ENCODE measurements at places on chromosomes 1 and 21. TPM values are rescaled to one million over a fixed set of nuclear protein-coding genes. Genes with fewer than 3 reads are reported as not detected.

- peak; percentile 68 for DNase-seq
Observed at GRCh38 chr21:42056996-42057689, 14.0 kb upstream of the UMODL1 start.

DNA sequence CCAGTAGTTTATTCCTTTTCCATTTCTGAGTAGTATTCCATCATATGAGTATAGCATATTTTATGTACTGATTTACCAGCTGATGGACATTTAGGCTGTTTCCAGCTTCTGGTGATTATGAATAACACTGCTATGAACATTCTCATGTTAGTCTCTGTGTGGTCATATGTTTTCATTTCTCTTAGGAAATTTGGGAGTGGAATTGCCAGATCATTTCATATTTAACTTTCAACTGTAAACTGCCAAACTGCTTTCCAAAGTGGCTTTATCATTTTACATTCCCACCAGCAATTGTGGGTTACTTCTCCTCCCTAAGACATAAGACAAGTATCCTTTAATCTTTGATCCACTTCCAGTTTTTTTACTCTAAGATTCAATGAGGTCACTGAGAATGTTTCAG is 85.7 kb upstream of the RALGPS2 start:
- no peak for DNase-seq

CRNN gene
- polyA plus RNA-seq = 2.2 TPM

DNA sequence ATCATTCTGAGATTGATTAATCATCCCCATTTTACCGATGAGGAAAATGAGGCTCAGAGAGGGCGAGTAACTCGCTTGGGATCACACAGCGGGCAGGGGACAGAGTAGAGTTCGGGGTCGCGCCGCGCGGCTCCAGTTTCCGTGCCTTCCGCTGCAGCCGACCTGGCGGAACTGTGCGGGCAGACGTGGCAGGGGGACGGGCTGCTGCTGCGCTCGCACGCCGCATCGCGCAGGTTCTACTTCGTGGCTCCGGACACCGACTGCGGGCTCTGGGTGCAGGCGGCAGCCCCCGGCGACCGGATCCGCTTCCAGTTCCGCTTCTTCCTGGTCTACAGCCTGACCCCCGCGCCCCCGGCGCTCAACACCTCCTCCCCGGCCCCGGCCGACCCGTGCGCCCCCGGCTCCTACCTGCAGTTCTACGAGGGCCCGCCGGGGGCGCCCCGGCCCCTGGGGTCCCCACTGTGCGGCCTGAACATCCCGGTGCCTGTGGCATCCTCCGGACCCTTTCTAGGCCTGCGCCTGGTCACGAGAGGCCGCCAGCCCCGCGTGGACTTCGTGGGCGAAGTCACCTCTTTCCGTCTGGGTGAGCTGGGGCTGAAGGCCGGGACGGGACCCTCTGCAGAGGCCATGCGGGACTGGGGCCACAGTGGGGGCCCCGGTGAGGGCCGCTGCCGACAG is 2.3 kb downstream of the LDLRAD2 start:
- peak; percentile 83 for DNase-seq

DNA sequence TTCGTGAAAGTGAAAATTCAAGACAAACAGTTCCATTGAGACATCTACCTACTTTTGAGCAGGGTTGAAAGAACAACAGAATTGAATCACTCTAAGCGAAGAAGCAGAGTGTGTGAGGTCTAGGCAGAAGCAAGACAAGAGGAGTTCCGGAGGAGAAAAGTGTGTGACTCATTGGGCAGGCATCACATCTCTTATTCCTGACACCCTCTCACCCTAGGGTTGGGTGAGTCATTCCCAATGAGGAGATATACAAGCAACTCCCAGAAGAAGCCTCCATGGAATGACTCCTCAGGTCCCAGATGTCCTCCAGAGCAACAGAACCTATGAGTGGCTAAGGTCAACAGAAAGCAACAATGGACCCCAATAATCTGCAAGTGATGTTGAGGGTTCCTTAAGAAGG is 138.1 kb downstream of the TPR start:
- DNase-seq = no peak

DNA sequence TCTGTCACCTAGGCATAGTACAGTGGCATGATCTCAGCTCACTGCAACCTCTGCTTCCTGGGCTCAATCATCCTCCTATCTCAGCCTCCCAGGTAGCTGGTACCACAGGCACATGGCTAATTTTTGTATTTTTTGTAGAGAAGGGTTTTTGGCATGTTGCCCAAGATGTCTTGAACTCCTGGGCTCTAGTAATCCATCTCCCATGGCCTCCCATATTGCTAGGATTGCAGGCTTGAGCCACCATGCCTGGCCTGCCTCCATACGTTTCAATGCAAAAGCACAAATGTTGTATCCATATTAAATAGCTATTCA is 17.6 kb upstream of the GBP3 start:
- no peak for DNase-seq

IVL gene
- polyA plus RNA-seq = 0.04 TPM

KCNJ9 gene
- not detected for polyA plus RNA-seq

- peak; percentile 64 for DNase-seq
Observed at GRCh38 chr1:1419813-1420653, 1.0 kb downstream of the ANKRD65 start.

DNA sequence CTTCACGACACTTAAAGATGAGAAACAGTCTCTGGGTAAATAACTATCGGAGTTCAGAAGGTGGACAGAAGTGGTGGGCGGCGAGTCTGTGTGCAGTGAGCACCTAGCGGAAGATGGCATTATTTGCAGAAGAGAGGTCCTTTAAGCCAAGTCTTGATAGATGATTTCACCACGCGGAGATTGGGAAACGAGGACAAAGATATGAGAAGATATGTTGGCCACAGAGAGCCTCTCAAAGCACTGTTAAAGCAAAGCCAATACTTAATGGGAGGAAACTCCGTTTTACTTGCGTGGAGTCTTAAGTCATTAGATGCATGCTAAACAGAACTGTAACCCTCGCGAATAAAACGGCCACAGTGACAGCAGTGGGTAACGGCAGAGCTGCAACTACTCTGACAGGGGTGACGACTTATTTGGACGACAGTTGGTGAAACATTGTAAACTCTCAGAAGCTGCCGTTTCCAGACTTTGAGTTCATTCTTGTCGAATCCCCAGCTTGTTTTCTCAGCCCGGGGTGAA is 577 bp upstream of the CEP350 start:
- DNase-seq = no peak

FMO2 gene
- 0.43 TPM for polyA plus RNA-seq

DNA sequence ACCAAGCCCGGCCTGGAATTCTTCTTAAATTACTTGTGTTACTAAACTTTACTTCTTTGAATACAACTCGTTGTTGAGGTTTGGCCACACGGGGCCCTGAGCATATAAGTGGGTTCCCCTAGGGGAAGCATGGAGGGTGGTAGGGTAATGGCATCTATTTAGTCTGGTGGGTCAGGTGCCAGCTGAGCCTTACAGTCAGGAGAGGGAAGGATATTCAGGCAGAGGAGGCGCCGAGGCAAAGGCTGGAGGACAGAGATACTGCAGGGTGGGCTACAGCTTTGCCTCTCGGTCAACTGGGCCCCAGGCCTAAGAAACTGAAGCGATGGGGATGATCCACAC is 424 bp upstream of the NECAP2 start:
- no peak for DNase-seq

CR1 gene
- polyA plus RNA-seq = 32.5 TPM

- no peak for DNase-seq
Observed at GRCh38 chr1:152878042-152878441, at the start of gene SMCP. Gene SMCP, plus strand, starts transcription at chr1:152878322. Its CDS starts 6,101 bp downstream, at chr1:152884423.

GRCh38 chr21:42140196-42140934 is 69.2 kb downstream of the UMODL1 start:
- DNase-seq = no peak

DNA sequence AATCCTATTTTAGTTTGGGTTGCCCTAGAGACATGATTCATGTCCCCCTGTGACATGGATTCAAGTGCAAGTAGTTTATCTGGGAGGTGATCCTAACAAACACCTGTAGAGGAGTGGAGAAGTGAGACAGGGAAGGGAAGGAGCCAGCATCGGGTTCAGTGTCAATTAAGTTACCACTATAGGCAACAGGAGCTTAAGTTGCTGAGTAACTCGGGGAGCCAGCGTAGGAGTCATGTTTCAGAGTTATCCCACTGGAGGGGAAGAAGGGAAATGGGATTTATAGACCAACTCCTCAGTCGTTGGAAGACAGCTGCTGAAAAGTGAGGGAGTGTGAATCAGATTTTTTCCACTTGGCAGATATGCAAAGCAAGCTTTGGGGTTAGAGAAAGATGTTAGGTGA is 54.9 kb downstream of the SLC30A7 start:
- DNase-seq = no peak

HPCA gene
- 0.33 TPM for polyA plus RNA-seq

- no peak for DNase-seq
Observed at GRCh38 chr1:48203287-48203900, 19.1 kb upstream of the SLC5A9 start.

- DNase-seq = no peak
Observed at GRCh38 chr1:15141935-15142539, 11.5 kb upstream of the TMEM51 start.

DNA sequence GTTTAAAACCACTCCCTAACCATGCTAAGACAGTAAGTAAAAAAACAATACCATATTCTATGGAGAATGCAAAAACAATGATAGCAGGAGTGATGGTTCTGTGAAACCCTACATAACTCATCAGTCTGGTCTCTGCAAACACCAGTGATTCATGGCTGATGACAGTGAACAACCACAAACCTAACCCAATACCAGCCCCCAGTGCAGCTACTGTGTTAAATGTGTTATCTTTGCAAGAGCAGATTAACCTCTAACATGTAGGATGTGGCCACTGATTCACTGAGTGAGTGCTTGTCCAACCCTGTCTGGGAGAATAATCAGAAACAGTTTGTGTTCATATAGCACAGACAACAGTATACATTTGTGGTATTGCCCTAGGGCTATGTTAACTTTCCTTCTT is 100.2 kb upstream of the COG2 start:
- DNase-seq = no peak

GRCh38 chr21:31387560-31388186 is 43.6 kb upstream of the TIAM1 start:
- no peak for DNase-seq

DNA sequence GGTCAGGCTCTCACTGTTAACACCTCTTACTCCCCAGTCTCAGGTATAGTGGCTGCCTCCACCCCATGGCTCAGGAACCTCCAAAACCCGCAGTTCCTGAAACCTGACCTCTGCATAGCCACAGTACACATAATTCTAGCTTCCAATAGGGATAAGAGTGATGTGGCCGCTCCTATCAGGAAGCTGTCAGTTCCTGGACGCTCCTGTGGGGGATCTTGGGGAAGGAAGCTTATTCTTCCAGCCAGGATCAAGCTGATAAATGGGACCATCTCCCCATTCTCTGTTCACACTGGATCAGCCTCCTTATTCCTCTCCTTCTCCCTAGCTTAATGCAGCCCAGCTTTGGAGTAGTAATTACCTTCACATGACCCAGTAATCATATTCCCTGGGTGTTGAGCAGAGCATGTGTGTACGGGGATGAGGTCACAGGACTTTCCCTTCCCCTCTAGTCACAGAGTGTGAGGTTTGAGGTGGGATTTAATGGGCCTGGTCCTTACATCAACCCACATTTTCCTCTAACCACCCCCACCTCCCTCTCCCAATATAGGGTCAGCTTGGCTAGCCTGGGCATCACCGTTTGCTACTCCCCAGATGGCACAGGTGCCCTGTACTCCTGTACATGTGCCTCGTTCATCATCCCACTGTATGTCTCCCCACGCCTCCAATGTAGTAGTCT is 7.0 kb upstream of the POU3F1 start:
- DNase-seq = no peak

GRCh38 chr21:38475519-38475918 is 22.8 kb downstream of the ERG start:
- DNase-seq = no peak

- DNase-seq = no peak
Observed at GRCh38 chr1:178341261-178341956, 155.4 kb downstream of the CLEC20A start.

DNA sequence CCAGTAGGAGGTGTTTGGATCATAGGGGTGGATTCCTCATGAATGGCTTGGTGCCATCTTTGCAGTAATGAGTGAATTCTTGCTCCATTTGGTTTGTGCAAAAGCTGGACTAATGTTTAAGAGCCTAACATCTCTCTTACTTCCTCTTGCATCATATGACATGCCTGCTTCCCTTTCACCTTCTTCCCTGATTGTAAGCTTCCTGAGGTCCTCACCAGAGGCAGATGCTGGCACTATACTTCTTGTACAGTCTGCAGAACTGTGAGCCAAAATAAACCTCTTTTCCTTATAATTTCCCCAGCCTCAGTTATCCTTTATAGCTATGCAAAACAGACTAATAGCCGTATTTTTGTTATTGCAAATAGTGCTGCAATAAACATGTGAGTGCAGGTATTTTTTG is 8.1 kb downstream of the PRSS38 start:
- DNase-seq = no peak

DNA sequence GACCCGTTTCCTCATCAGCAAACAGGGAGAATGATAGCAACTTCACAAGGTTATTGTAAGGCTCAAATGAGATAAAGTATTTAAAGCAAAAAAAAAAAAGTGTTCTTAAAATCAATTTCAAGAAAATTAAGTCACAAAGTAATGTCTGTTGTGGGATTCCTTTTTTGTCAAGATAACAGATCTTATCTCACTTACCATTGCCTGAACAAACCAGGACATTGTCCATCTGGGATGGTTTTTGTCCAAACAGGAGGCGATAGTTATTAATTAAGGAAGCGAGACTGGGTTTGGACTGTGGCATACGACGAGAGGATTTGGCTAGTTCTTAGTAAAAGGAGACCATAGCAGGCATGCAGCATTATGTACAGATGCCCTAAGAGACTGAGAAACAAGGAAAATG is 458.4 kb downstream of the SMYD3 start:
- no peak for DNase-seq

DNA sequence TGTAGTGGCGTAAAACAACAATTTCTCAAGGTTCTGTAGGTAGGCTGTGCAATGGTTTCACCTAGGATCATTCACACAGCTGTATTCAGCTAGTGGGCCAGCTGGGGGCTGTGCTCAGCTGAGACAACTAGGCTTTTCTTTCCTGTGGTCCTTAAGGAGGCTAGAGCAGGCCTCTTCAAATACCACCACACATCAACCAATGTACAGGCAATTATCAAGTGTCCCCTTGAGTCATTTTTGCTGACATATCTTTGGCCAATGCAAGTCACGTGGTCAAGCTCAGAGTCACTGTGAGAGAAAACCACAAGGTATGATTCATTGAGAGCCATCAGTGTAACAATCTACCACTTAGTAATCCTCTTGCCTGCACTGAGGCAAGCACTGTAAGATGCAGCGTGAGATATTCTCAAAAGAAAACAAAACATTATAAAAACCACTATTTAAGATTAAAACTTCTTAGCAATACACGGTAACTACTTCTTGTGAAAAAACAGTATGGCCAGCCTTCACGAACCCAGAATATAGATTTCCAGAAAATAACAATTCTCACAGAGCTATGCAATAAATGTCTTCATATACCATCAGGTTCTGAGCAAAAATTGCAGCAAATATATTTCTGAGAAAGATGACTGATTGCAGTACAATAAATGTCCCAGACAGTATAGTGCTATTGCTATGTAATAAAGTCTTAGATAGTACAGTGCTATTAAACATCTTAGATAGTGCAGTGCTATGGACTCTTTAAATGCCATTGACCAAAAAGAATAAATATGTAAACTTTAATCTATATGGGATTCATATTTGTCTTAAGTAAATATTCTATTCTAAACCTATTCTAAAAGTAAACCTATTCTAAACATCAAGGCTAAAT is 55.3 kb downstream of the NME7 start:
- DNase-seq = no peak

- no peak for DNase-seq
Observed at GRCh38 chr1:61210435-61211154, 128.2 kb downstream of the NFIA start.

FCGR1A gene
- polyA plus RNA-seq = 33.8 TPM

AQP10 gene
- 0.19 TPM for polyA plus RNA-seq

- no peak for DNase-seq
Observed at GRCh38 chr1:169098380-169098779, 8.1 kb upstream of the ATP1B1 start.
